GM03348 (cell line): ENCODE measurements at places on chromosomes 5 and 9.

DNA sequence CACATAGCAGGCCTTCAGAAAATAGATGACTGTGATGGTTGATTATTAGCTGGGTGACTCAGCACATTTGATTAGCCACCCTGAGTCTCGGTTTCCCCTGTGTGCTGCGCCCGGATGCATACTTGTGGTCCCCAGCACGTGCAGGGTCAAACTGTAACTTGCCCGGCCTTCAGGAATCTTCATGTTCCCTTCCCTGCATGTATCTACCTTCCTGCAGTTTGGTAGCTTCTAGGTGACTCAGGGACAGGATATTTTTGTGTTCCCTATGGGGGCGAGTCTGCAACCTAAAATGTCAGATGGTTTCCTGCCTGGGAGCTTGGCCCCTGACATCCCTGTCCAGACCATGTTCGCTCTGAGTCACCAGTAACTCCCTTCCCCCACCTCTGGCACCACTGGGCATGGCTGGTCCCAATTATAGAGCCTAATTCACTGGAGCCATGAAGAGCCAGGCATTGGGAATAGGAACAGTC is 13.2 kb downstream of the PTGS1 start:
- peak; percentile 49 for DNase-seq

GRCh38 chr5:149729150-149729549 is 960 bp upstream of the PPARGC1B start:
- no peak for DNase-seq

DNA sequence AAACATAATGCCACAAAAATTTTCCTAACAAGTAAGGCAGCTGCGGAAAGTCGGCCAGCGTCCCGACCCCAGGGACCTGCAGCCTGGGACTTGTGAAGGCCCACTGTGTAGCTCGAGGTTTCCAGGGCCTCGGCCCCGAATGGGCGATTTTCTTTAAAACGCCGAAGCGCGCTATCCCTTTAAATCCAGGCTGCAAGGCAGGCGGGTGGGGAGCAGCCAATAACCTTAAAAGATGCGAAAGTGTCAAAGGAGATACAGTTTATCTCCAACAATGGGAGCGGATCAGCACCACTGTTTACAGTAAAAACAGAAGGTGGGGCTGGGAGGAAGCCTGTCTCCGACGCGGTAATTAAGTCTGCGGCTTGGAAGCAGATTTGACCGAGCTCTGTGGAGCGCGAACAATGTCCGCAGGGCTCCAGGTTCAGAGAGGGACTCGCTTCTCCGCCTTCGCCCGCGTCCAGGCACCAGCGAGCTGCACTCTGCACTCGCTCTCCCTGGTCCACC is 1.7 kb upstream of the ZSWIM6 start:
- peak; percentile 45 for DNase-seq

DNA sequence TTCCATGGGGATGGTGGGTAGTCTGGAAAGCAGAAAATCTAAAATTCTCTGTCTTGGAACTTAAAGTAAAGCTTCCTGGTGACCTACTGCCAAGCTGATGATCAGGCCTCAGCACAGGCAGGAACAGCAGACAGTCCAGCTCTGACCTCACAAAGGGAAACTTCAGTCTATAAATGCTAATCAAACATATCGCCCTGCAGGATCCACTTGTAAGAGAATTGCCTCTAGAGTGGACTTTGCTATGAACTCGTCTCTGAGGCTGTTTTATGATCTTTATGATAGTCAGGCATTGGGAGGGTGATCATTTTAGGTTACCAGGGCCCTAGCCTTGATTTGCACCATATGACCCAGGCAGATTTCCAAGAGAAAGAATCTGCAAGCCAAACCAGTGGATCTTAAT is 67.6 kb upstream of the SELENOP start:
- no peak for DNase-seq

GRCh38 chr9:120158221-120158620 is 421.7 kb downstream of the CDK5RAP2 start:
- DNase-seq = no peak

DNA sequence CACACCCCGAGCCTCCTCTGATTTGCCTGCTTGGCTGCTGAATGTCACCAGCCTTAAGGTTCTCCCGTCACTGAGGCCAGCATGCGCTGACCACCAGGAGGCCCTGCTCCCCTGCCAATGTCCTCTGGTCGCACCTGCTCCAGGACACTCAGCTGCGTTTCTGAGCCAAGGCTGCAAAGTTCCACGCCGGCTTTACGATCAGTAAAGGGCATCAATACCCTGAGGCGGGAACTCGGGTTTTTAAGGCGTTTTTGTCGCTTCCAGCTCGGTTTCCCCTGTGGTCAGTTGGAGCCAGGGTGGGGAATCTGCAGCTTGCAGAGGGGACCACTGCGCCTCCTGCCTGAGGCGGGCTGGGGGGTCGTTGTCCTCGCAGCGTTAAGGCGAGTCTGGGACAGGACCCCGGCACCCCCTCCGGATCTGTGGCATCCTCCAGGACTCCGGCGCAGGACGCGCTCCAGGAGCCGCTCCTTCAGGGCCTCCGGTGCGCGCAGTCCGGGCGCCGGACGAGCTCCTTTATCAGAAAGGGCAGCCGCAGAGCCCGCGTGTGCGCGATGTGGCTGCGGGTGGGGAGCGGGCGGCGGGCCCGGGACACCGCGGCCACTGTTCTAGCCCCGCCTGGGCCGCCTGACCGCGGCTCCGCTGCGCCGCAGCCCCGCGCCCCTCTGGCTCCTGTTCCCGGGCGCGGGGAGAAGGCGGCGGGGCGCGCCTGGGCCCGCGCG is 24.1 kb upstream of the FLT4 start:
- DNase-seq = no peak

- DNase-seq = no peak
Measured at GRCh38 chr9:132610661-132611060, 28.3 kb downstream of the BARHL1 start.

DNA sequence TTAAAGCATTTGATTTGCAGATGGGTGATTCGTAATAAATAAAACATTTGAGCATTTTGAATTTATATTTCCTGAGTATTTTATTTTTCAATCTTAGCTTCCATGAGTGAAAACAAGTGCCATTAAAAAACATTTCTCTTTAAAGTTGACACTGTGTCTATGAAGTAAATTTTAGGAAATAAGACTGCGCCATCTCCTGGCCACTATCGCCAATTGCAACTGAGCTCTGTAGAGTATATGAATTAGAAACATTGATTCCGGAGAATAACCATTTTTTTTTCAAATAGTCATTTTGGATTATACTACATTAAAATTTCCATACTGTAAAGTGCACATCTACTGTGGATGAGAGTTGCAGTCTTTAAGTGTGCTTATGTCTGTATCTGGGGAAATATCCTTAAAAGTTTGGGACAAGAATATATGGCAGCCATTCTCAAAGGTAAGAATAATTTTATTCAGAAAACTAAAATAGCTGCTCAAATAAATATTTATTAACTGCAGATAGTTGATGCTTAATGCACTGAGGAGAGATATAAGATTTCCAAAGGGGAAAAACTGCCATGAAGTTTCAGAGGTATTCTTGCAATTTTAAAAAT is 5.9 kb downstream of the DMRTA1 start:
- DNase-seq = peak; percentile 13

DNA sequence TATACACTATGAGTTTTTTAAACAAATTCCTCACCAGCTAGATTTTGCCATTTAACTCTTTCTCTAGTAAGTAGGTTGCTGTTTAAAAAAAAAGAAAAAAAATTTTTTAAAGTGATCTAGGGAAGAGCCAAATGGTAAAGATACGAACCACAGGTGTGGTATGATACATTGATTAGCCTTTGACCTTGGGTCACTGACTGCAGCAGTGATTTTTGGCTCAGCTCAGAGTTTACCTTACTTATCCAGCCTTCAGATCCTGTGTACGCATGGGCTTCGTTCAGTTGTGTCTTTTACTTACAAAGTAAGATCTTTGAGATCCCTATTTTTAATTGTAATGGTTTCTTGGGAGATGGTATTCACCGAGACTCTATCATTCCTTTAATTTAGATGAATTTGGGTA is 12.4 kb upstream of the GNG10 start:
- DNase-seq = no peak

- DNase-seq = no peak
Measured at GRCh38 chr5:9698841-9699240, 68.7 kb upstream of the TAS2R1 start.

DNA sequence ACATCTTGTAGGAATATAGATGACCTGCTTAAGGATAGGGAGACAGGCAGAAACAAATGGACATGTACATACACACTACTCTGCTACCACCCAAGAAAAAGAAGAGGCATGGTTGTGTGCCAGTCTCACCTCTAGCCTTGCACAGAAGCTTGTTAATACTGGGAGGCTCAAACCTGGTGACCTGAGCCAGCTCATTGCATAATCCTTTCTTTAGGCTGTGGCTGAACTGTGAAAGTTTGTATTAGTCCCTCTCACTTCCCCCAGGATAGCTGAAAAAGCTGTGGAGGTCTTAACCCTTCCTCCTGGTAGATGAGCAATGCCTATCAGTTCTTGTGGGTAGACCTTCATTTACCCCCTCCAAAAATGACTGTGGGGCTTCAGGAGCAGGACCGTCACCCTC is 28.7 kb downstream of the TPD52L3 start:
- no peak for DNase-seq

DNA sequence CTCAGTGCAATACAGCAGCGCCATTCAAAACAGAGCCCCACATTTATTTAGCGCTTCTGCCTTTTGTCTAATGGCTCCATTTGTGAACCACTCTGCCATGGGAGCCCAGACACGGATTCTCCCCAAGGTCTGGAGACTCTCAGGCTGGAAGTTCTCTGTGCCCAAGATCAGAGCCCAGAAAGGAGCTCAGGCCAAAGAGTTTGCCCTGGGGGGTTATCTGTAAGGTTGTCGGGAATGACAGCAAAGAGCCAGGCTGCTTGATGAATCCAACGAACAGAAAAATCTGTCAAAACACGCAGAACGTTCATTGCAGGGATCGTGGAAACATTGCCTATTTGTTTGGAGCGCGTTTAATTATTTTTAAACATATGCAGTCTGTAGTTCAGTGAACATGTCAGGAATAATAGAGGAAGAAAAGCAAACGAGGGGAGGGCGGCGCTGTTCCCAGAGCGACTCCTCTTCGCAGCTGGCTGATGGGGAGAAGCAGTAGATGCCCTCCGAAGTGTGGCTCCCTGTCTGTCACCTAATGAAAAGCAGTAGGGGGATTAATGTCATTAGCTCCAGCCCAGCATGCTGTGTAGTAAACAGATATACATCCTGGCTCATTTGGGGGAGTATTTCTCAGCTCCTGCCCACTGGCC is 464.9 kb upstream of the MPDZ start:
- no peak for DNase-seq

DNA sequence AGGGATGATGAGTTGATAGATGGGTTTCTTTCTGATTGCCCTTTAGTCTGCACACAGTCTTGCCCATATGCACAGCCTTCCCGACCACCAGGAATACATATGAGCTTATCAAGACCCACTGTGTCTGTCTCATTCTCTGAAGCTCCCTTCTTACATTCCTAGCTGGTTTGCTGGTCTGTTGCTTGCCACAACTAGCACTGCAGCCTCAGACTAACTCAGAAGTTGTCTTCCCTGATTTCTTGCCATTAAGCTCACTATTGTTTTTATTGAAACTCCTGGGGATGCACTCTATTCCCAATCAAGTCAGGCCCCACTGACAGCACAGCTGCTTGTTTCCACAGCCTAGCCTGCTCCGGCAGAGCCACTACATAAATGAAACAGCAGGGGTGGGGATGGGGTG is 97.5 kb downstream of the SAXO1 start:
- no peak for DNase-seq

GRCh38 chr5:10674582-10674981 is 86.5 kb downstream of the DAP start:
- no peak for DNase-seq

GRCh38 chr9:80410106-80410505 is 838.3 kb downstream of the TLE4 start:
- no peak for DNase-seq

DNA sequence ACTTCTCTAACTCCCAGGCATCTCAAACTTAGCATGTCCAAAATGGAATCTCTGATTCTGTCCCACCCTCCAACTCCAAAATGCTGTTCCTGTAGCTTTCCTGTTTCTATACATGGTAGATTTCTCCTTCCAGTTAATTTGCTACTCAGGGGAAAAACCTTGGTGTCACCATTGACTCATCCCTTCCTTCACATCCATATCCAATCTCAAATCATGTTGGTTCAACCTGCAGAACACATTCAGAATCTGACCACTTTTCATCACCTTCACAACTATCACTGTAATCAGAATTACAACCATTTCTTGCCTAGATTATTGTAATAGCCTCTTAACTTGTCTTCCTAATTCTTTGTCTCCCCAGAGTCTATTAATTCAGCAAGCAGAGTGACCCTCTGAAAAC is 10.8 kb downstream of the RIOK2 start:
- no peak for DNase-seq

DNA sequence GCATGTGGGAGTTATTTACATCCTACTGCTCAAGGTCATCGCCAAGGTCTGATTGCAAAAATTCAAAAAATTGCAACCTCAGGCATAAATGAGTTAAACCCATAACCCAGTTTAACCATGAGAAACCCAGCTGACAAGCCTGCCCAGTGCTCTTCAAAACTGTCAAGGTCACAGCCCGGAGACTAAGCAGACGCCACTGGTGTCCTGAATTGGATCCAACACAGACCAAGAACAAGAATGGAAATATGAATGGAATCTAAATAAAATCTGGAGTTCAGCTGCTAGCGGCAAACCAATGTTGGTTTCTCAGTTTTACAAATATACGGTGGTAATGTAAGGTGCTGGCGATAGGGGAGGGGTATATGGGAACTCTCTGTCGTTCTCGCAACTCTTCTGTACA is 201.5 kb upstream of the MVB12B start:
- peak; percentile 11 for DNase-seq

GRCh38 chr9:94920420-94921091 is 194.1 kb downstream of the AOPEP start:
- peak; percentile 86 for DNase-seq

DNA sequence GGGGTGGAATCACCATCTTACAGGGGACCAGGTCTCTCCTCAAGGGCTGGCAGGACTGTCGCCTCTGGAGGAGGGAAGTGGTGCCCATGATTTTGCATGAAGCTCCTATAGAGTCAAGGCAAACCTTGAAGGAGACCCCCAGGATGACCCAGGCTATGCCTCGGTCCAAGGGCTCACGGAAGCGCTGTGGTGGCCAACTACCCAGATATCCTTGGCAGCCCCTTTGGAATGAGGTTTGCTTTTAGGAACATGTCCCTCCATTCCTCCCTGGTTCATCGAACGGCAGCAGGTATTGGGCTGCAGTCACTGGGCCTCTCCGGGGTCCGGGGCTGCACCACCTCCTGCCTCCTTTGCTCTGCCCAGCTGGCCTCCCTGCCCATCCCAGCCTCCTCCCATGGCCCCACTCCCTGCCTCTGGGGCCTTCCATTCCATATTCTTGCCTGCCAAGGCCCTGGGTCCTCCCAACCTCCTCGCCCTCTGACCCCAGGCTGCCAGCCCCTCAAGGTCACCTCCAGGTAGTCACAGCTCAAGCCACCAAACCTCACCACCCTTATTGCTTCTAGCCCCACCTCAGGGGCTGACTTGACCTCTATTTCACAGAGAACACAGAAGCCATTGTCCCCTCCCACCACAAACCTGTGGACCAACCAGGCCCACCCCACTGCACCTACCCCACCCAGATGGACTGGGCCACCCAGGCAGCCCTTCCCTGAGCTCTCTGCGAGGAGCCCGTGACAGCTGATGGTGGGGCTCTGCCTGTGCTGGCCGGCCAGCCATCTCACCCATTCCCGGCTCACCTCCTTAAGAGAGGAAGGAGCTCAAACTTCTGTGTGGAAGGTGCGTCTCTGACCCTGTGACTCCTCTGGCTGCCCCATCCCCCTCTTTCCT is 3.6 kb upstream of the IL3 start:
- no peak for DNase-seq

- peak; percentile 46 for DNase-seq
Measured at GRCh38 chr5:16467363-16468219, 2.0 kb upstream of the ZNF622 start.
